ENCODE measurements at places on chromosomes 6 and 20.

GRCh38 chr20:44384423-44385027 is 29.0 kb downstream of the HNF4A start:
- H3K27me3 ChIP-seq: no peaks in the 10 kb centered on the region
- no peaks in the 10 kb centered on the region for H3K4me1 ChIP-seq
- peak; percentile 56 for DNase-seq
- no peak overlapping the region for H3K27ac ChIP-seq
- no peaks in the 10 kb centered on the region for H3K36me3 ChIP-seq

DNA sequence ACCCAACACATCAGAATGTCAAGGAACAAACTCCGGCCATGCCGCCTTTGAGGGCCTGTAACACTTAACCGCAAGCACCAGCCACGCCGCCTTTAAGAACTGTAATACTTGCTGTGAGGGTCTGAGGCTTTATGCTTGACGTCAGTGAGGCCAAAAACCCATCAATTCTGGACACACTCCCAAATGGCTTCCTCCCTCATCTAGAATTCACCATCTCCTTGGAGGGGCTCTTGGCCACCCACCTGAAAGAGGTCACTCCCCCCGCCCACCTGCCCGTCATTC is 10.4 kb upstream of the PXDC1 start:
- no peak overlapping the region for H3K27ac ChIP-seq
- no peak for DNase-seq
- no peak overlapping the region for H3K4me3 ChIP-seq
- no peaks in the 10 kb centered on the region for H3K36me3 ChIP-seq
- no peaks in the 10 kb centered on the region for H3K27me3 ChIP-seq

DNA sequence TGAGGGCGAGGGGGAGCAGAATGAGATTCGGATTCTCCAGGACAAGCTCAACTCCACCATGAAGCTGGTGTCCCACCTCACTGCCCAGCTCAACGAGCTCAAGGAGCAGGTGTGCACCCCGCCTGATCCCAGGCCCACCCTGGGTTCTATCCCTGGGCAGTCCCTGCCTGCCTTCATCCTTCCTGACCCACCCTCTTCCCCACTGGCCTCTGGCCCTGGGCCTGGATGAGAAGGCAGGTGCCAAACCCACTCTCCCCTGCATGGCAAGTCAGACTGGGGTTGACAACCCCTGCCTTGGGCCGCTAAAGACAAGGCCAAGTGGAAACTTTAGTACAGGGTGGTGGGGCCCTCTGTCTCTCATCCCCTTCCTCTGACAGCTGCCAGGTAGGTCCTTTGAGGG is 16.5 kb downstream of the UQCC2 start:
- H3K27me3 ChIP-seq: no peaks in the 10 kb centered on the region
- H3K27ac ChIP-seq: no peak overlapping the region

DNA sequence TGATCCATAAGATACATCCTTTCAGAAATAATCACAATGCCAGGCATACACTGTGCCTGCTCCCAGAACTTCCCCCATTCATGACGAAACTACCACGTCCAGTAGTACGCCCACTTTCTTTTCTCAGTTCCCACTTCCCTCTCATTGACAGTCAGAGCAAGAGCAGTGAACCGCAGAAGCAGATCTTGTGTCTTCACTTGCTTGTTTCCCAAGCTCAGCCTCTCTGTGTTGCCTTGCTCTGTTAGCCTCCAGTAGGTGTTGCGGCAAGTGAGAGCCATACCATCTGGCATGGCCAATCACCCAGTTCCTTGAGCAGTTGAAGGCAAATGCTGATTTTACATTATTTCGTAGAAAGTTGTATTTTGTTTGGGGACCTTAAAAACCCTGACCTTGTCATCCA is 11.7 kb downstream of the UST start:
- no peak overlapping the region for H3K4me3 ChIP-seq
- no peak for DNase-seq
- H3K27ac ChIP-seq: no peak overlapping the region
- H3K27me3 ChIP-seq: peaks cover 2% of the 10 kb centered on the region
- H3K36me3 ChIP-seq: no peaks in the 10 kb centered on the region

DNA sequence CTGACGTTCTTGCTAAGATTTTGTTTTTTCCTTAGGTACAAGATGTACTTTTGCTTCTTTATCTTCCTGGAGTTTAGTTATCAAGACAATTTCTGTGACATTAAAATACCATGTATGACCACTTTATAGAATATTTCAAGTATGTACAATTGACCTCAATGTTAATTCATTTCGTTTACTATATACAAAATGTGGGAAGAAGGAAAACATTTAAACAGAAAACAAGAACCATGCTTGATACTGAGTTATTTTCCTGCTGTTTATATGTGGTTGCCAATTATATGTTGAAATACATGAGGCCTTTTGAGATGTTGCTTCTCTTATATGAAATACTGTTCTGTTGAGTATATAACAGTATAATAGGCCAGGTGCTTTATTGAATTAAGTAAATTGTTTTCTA is 184.3 kb downstream of the JARID2 start:
- no peak overlapping the region for H3K27ac ChIP-seq
- no peaks in the 10 kb centered on the region for H3K27me3 ChIP-seq
- H3K4me1 ChIP-seq: peaks cover 70% of the 10 kb centered on the region
- H3K4me3 ChIP-seq: no peak overlapping the region

- H3K4me1 ChIP-seq: no peaks in the 10 kb centered on the region
- DNase-seq: no peak
- H3K36me3 ChIP-seq: no peaks in the 10 kb centered on the region
- H3K27me3 ChIP-seq: no peaks in the 10 kb centered on the region
- H3K4me3 ChIP-seq: no peak overlapping the region
- H3K27ac ChIP-seq: no peak overlapping the region
Observed at GRCh38 chr20:22716821-22717351, 132.5 kb upstream of the FOXA2 start.

DNA sequence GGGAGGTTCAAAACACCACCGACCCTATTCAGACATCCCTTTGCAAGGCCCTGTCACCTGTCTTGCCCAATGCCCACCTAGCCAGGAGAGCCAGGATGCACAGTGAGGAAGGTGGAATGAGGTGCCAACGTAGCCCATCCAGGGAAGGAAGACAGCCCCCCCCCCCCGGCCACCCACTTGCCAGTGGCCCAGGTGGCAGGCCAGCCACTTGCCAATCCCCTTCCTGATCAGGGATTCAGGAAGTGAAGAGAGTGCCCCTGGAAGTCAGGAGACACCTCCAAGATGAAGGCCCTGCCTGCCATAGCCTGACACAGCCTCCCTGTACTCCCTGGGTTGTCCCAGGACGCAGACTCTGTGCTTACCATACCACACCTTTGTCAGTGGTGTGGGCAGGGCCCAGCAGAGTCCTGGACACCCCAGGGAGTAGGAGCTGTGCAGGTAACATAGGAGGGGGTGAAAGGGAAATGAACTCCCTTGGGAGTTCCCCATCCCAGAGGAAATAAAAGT is 54.7 kb downstream of the MRPL14 start:
- no peak overlapping the region for H3K27ac ChIP-seq
- no peak for DNase-seq
- no peak overlapping the region for H3K4me3 ChIP-seq
- H3K27me3 ChIP-seq: no peaks in the 10 kb centered on the region
- peaks cover 26% of the 10 kb centered on the region for H3K4me1 ChIP-seq

DNA sequence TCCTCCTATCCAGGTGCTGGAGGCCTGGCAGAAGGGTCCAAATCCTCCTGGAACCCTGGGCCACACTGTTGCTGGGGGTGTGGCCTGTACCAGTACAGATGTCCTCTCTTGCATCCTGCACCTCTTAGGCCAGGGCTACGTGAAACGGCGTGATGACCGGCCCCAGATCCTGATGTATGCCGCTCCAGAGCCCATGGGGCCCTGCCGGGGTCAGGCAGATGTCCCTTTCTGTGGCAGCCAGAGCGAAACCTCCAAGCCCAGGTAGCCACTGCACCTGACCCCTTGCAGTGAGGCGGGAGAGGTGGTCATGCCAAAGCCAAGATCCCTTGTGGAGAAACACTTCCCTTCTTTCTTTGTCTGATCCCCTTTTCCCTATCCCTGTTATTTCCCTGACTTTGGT is 14.2 kb downstream of the DNPH1 start:
- no peaks in the 10 kb centered on the region for H3K27me3 ChIP-seq
- H3K4me1 ChIP-seq: no peaks in the 10 kb centered on the region
- no peak overlapping the region for H3K27ac ChIP-seq
- DNase-seq: no peak
- peaks cover 1% of the 10 kb centered on the region for H3K36me3 ChIP-seq

GRCh38 chr6:31178143-31179041 is 7.9 kb upstream of the POU5F1 start:
- H3K4me3 ChIP-seq: no peak overlapping the region
- no peak overlapping the region for H3K27ac ChIP-seq
- DNase-seq: no peak
- no peaks in the 10 kb centered on the region for H3K4me1 ChIP-seq
- H3K27me3 ChIP-seq: no peaks in the 10 kb centered on the region
- no peaks in the 10 kb centered on the region for H3K36me3 ChIP-seq

DNA sequence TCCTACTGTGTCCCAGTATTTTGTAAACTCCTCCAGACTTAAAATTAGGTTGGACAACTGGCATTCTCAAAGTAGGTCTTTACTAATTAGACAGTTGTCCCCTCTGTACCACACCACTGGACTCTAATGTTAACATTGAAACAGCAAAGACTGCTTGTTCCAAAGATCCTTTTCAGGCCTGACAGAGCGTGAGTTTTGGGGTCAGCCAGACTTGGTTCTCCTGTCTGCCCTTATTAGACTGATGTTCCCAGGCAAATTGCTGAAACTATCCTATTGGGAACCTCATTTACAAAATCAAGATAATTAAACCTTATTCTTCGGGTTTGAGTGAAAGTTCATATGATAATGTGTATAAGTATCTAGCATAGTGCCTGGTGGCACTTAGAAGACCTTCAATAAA is 3.7 kb upstream of the BICRAL start:
- no peak overlapping the region for H3K27ac ChIP-seq
- H3K4me3 ChIP-seq: no peak overlapping the region
- H3K36me3 ChIP-seq: no peaks in the 10 kb centered on the region
- H3K4me1 ChIP-seq: no peaks in the 10 kb centered on the region
- H3K27me3 ChIP-seq: no peaks in the 10 kb centered on the region

DNA sequence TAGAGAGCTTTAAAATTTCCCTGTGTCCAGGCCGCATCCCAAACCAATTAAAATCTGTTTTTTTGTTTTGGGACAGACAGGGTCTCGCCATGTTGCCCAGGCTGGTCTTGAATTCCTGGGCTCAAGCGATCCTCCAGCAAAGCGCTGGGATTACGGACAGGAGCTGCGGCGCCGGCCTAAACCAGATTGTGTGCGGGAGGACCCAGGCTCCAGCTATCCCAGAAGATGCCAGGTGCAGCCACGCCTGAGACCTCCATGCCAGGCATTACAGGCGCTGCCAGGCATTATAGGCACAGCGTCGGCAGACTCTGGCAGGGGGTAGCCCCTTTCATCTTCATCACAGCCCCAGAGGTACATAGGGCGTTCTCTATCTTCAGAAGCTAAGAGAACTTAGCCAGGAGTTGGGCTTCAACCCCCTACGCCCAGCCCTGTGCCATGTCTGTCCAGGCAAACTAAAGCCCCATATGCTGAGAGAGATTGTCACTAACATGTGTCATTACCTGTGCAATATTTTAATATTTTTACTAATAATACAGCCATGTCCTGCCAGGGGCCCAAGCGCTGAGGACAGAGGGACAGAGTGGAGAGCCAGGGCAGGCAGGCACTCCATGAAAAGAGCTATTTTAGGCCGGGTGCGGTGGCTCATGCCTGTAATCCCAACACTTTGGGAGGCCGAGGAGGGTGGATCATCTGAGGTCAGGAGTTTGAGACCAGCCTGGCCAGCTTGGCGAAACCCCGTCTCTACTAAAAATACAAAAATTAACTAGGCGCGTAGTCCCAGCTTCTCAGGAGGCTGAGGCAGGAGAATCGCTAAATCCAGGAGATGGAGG is 9.8 kb upstream of the GRM4 start:
- no peak overlapping the region for H3K27ac ChIP-seq
- no peaks in the 10 kb centered on the region for H3K36me3 ChIP-seq
- H3K27me3 ChIP-seq: peaks cover 34% of the 10 kb centered on the region
- H3K4me3 ChIP-seq: no peak overlapping the region

GRCh38 chr6:136317021-136317694 is 27.5 kb upstream of the BCLAF1 start:
- H3K36me3 ChIP-seq: no peaks in the 10 kb centered on the region
- H3K4me1 ChIP-seq: no peaks in the 10 kb centered on the region
- no peak overlapping the region for H3K4me3 ChIP-seq
- no peak overlapping the region for H3K27ac ChIP-seq
- no peaks in the 10 kb centered on the region for H3K27me3 ChIP-seq

DNA sequence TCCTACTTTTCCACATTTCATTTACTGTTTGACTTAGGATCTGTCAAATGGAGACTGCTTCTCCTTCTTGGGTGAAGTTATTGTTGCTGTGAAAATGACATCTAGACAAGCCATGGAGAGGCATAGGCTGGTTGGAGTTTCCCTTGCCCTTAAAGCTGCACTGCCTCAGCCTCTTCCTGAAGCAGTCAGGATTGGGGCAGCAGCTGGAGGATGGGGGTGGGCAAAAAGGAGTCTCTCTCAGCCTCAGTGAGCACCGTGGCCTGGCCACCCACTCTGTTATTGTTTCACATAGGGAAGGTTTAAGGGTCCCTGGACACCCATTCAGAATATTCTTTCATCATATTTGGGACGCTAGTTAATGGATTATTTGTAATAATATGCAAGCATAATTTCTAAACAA is 7.7 kb upstream of the ZBTB24 start:
- H3K36me3 ChIP-seq: no peaks in the 10 kb centered on the region
- H3K27me3 ChIP-seq: no peaks in the 10 kb centered on the region
- no peak overlapping the region for H3K4me3 ChIP-seq
- H3K27ac ChIP-seq: no peak overlapping the region
- no peak for DNase-seq
- peaks cover 11% of the 10 kb centered on the region for H3K4me1 ChIP-seq

DNA sequence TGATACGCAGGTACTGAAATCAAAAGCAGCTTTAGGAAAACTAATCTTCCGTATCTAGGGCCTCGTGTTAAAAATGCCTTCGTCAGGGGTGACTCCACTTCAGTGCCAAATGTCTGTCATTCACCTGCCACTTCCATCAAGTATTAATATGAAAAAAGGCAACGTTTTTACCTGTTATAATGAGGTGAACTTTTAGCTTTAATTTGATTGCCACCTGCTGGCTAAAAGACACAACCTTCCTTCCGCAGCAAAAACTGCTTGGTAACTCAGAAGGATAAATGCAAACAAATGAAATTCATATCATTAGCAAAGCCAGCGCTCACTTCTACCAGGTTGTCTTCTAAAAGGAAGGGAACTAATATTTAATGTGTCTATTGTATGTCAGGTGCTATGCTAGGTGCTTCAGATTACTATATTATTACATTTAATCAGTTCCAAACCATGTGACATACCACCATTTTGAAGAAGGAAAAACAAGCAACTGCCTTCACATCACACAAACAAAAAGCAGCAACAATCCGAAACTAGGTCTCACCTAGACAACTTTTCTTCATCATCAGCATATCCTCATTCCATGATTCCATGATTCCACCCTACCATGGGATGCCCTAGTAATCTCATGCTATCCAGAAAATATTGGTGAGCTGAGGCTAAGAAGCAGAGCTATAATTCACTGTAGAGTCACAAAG is 20.6 kb upstream of the ARHGAP18 start:
- no peak overlapping the region for H3K27ac ChIP-seq
- H3K36me3 ChIP-seq: no peaks in the 10 kb centered on the region
- DNase-seq: no peak
- no peaks in the 10 kb centered on the region for H3K27me3 ChIP-seq

All from neuronal stem cell (in vitro differentiated cells).